ENCODE measurements at places on chromosomes 4 and X.

GRCh38 chr4:174999407-174999806 lies 81.2 kb downstream of the ADAM29 start:
- no peak for DNase-seq

GRCh38 chr4:94911106-94911505 lies 153.4 kb downstream of the BMPR1B start:
- DNase-seq: no peak

GRCh38 chr4:145523117-145523516 lies 41.5 kb downstream of the SMAD1 start:
- DNase-seq: no peak

DNA sequence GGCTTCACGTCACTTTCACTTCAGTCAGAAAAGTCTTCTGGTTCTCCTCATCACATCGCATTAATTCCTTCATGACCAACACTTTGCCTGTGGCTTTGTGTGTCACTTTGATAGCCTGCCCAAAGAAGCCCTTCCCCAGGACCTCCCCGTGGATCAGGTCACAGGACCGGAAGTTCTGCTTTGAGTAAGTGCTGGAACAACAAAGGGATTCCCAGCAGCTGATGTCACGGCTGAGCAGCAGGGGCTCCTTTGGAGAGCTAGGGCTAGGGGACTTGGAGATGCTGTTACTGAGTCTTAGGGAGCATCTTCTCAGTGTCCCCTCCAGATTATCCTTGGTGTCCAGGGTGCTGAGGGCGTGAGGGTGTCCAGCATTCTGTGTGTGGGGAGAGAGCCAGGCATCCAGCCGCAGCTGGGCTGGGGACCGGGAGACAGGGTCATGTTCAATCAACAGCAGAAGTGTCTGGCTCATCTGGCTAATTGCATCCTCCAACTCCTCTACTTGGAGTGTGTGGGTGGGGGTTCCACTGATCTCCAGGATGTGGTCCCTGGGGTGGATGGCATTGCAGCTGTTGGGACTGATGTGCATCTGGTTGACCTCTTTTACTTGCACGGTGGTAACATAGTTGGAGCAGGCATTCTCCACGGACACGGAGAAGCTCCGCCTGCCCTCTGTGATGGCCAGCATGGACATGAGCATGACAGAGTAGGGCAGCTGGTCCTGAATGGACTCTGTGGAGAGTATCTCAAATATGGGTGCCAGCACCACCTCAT lies 39.2 kb upstream of the ARHGAP6 start:
- no peak for DNase-seq

DNA sequence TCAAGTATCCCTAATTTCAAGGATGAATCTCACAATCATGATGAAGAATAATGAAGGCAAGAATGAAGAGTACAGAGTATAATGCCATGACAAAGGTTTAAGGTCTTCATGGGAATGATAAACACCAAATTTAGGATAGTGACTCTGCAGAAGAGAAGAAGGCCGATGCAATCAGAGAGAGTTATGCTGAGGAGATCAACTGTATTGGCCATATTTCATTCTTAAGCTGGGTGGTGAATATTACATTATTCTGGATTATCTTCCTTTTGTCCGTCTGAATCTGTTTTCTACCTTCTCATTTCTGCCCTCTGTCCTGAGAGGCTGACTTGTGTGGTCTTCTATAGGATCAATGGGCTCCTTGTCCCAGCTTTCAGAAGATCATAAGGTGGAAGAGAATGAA lies 7.8 kb upstream of the METAP1 start:
- no peak for DNase-seq

DNA sequence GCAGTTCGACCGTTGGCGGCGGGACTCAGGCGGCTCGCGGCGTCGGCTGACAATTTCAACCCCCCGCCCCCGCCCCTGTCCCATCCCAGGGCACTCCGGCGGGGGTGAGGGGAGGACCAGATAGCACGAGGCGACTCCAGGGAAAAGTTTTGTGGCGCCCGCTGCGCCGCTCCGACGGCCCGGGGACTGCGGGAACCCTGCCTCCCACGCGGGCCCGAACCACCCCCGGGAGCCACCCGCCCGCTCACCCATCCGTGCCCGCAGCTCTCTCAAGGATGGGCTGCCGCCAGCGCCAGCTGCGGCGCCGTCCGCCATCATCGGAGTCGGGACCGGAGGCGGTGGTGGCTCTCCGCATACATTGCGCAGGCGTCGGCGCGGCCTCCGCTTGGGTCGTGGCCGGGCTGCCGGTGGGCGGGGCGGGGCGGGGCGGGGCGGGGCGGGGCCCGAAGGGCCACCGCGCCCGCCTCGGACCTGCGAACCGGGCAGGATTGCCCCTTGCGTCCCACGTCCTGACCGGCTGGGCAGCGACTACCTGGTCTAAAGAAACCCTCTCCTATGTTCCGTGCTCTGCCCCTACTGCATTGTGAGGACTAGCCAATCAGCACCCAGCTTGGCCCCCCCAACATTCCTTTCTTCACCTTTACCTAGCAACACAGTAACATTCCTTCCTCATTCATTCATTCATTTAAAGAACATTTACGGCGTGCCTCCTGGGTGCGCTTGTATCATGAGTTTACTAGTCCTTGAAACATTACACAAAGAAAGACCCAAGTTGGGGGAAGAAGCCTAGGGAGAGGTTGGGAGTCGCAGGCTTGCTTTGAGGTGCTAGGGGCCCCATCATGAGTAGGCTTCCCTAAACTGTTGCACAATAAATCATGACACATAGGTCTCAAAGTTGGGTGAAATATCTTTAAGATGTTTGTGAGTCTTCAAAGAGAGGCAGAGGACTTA lies at the start of gene MAP7D3:
Gene MAP7D3, minus strand, starts transcription at position 360 of the 951 bp plus-strand sequence. Its CDS starts 42 bp downstream, at position 318.
- peak; percentile 51 for DNase-seq

- DNase-seq: no peak
Observed at GRCh38 chrX:138037548-138037947, 471.6 kb downstream of the ZIC3 start.

- no peak for DNase-seq
Observed at GRCh38 chrX:140510895-140511295, 6.0 kb upstream of the SOX3 start.
